Adrenal gland (tissue), 19 donors: ENCODE measurements at places on chromosomes 2 and 18. TPM values are rescaled to one million over a fixed set of nuclear protein-coding genes. Genes with fewer than 3 reads are reported as not detected.

Gene LOXHD1
- not detected for total RNA-seq

Gene IL18R1
- 4.3 TPM for total RNA-seq

Gene NLRC4
- 6.8 TPM for total RNA-seq

Gene UGT1A8
- total RNA-seq, result not detected

Gene LYPD1
- total RNA-seq, result not detected

Gene ATG4B
- total RNA-seq, result 57.9 TPM

Gene GPBAR1
- 2.9 TPM for total RNA-seq

DNA sequence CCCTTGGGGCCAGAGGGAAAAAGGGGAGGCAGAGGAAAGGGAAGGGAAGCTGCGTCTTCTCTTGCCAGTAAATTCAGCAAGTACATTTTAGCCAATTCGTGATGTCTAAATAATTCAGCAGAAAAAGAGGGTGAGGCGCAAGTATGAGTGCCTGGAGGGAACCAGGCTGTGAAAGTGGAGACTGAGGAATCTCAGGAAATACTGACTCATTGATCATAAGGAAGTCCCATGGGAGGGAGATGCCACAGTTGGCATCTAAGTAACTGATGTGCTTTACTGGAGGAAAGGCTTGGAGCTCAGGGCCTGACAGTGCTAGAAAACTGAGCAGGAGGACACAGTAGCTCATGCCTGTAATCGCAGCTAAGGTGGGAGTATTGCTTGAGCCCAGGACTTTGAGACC is 31.1 kb downstream of the KIF5C start:
- no peaks in the 10 kb centered on the region for H3K27me3 ChIP-seq
- no peak for DNase-seq
- no peak overlapping the region for H3K27ac ChIP-seq

DNA sequence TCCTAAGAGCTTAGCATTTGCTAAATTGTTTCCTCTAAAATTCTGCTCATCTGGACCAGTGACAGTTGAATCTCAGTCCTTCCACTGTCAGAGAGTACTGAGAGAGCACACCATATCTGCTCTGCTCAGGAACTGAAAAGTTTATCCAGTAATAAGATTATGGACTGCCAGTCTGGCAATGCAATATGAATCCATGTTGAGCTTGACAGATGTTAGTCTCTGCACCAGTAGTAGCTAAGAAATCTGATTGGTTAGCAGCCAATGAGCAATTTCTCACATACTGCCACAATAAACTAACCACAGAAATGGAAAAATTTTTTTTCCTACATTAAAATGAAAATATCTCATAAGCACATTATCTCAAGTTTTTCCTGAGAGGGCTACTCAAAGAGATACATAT is 2.3 kb downstream of the PRKD3 start:
- DNase-seq, result no peak
- H3K36me3 ChIP-seq, result no peaks in the 10 kb centered on the region
- no peaks in the 10 kb centered on the region for H3K27me3 ChIP-seq
- H3K27ac ChIP-seq, result no peak overlapping the region
- peak overlapping the region; percentile 96 for H3K4me3 ChIP-seq

DNA sequence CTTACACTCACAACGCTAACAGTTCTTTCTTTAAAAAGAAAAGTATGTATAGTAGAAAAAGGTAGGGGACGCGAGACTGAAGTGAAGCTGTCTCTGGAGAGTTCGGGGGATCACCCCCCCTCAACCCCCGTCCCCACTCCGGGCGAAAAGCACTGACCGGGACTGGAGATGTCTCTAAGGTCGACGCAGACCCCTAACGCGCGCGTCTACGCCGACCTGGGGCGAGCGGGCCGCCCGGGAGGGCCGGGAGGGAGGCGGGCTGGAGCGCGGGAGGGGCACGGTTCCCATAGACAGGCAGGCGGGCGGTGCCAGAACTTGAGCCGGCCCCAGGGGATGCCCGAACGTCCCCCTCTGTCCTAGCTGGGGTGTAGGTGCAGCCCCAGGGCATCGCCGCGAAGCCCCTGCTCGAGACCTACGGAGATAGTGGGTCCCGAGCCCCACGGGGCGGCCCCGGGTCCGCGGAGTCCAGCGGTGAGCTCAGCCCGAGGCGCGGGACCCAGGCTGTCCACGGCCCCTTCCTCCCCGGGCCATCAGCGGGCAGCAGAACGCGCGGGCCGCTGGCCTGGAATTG is 82.2 kb downstream of the CHRNA1 start:
- H3K27me3 ChIP-seq, result no peaks in the 10 kb centered on the region
- H3K4me1 ChIP-seq, result no peaks in the 10 kb centered on the region
- peak overlapping the region; percentile 32 for H3K27ac ChIP-seq
- peak; percentile 44 for DNase-seq

DNA sequence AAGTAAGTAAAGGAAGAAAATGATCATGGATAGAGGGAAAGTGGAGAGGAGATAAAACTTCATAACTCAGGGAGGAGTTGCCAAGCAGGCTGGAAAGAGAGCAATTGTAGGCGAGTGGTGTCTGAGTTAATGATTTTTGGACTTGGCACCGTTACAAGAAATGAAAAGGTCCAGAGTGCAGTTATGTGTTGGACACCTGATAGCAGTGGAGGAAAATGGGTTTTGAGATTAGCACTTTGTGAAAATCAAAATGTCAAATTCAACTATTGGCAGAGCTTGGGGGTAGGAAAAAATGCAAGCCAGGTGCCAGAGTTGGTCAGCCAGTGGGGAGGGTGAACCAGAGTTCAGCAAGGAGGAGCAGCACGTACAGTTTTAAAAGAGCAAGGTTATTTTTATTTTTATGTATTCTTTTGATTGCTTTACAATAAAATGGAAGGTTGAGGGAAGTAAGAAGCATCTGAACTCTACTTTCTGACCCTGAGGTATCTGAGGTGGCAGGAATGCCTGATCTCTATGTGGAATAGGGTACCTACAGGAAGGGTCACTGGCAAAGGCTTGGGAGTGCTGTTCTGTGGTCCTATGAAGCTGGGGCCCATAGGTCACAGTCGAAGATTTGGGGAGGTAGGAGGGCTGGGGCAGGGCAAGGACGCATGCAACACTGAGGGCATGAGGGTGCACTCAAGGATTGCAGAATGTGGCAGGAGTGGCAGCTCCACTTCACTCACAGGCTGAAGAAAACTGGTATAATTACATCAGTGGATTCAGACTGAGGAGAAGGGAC is 127.5 kb downstream of the CD8B2 start:
- no peak overlapping the region for H3K4me3 ChIP-seq
- DNase-seq, result no peak

GRCh38 chr2:63678085-63678484 is 89.3 kb downstream of the MDH1 start:
- H3K4me3 ChIP-seq, result no peak overlapping the region
- no peaks in the 10 kb centered on the region for H3K36me3 ChIP-seq
- DNase-seq, result no peak
- H3K27me3 ChIP-seq, result no peaks in the 10 kb centered on the region

GRCh38 chr2:198890490-198890889 is 567.2 kb downstream of the SATB2 start:
- H3K27ac ChIP-seq, result no peak overlapping the region
- H3K4me1 ChIP-seq, result no peaks in the 10 kb centered on the region
- no peak for DNase-seq
- no peaks in the 10 kb centered on the region for H3K27me3 ChIP-seq
- no peak overlapping the region for H3K4me3 ChIP-seq

DNA sequence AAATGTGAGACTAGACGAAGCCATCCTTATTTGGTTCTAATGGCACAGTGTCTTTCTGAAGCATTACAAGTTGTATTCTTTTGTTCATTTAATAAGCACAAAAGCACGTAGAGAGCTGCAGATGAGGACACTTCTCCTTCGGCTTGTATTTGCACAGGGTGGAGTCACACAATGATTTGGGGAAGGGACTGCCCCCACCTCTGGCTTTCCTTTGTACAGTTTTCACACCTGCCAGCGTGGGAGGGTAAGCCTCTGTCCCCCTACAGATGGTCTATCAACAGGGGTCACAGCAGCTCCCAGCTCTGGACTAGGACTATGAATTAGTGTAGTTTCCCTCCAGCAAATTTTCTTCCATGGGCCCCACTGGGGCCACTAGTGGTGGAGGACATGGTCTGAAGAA is 108.2 kb upstream of the KLHL14 start:
- no peak overlapping the region for H3K27ac ChIP-seq
- H3K36me3 ChIP-seq, result no peaks in the 10 kb centered on the region
- H3K4me1 ChIP-seq, result no peaks in the 10 kb centered on the region
- no peaks in the 10 kb centered on the region for H3K27me3 ChIP-seq
- DNase-seq, result no peak

- H3K4me3 ChIP-seq, result no peak overlapping the region
- H3K27me3 ChIP-seq, result no peaks in the 10 kb centered on the region
- DNase-seq, result no peak
These were observed 13.6 kb upstream of the ADI1 start for GRCh38 chr2:3532941-3533340.

- no peak overlapping the region for H3K4me3 ChIP-seq
- H3K4me1 ChIP-seq, result peaks cover 11% of the 10 kb centered on the region
- no peaks in the 10 kb centered on the region for H3K27me3 ChIP-seq
- H3K36me3 ChIP-seq, result no peaks in the 10 kb centered on the region
- no peak for DNase-seq
These were observed 854 bp upstream of the MYO1B start for GRCh38 chr2:191244350-191244749.

DNA sequence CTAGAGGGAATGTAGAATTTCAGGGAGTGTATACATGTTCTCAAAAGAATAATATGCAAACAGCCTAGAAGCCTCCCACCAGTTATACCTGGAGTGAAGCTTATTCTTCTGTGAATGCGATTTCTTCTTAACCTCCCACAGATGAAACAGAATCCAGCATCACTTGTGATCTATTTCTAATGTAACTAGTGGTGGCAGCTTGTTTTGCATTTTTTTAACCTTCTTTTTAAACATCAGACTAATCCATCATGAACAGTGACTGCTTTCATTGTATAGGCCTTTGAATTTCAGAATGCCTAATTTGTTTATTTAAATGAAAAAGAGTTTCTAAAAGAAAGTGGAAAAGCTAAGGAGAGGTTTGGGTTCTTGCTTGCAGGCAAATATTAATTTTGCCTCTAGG is 85.7 kb upstream of the EPHA4 start:
- no peak overlapping the region for H3K4me3 ChIP-seq
- no peak overlapping the region for H3K27ac ChIP-seq
- no peaks in the 10 kb centered on the region for H3K27me3 ChIP-seq
- no peak for DNase-seq
- no peaks in the 10 kb centered on the region for H3K36me3 ChIP-seq
- H3K4me1 ChIP-seq, result no peaks in the 10 kb centered on the region

GRCh38 chr2:133122529-133122928 is 445.7 kb downstream of the NCKAP5 start:
- H3K27me3 ChIP-seq, result no peaks in the 10 kb centered on the region
- H3K4me1 ChIP-seq, result no peaks in the 10 kb centered on the region
- no peak for DNase-seq
- no peak overlapping the region for H3K4me3 ChIP-seq
- no peaks in the 10 kb centered on the region for H3K36me3 ChIP-seq
- H3K27ac ChIP-seq, result no peak overlapping the region

GRCh38 chr2:150191349-150191748 is 296.1 kb downstream of the RND3 start:
- no peaks in the 10 kb centered on the region for H3K27me3 ChIP-seq
- no peaks in the 10 kb centered on the region for H3K36me3 ChIP-seq
- H3K4me1 ChIP-seq, result no peaks in the 10 kb centered on the region
- H3K4me3 ChIP-seq, result no peak overlapping the region

DNA sequence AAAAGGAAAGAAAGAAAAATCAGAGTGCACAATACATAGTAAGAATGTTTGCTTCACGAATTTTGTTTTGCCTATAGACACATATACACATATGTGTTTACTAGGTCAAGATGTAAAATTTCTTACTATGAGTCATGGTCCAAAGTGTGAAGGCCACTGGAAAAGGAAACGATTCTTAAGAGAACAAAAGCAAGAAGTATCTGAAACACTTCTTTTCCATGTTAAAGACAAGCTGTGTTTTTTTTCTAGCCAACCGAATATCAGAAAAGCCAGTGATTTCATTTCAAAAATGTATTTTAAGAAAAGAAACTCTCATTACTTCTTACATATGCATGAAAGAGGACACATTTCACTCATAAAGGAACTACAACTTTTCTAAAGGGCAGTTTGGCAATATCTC is 24.9 kb downstream of the PECR start:
- no peak overlapping the region for H3K4me3 ChIP-seq
- H3K36me3 ChIP-seq, result no peaks in the 10 kb centered on the region
- H3K4me1 ChIP-seq, result no peaks in the 10 kb centered on the region
- H3K27me3 ChIP-seq, result no peaks in the 10 kb centered on the region
- DNase-seq, result no peak
- no peak overlapping the region for H3K27ac ChIP-seq

GRCh38 chr2:175744000-175744399 is 258.1 kb downstream of the LNPK start:
- H3K36me3 ChIP-seq, result no peaks in the 10 kb centered on the region
- no peaks in the 10 kb centered on the region for H3K27me3 ChIP-seq
- no peak overlapping the region for H3K27ac ChIP-seq
- no peak for DNase-seq

DNA sequence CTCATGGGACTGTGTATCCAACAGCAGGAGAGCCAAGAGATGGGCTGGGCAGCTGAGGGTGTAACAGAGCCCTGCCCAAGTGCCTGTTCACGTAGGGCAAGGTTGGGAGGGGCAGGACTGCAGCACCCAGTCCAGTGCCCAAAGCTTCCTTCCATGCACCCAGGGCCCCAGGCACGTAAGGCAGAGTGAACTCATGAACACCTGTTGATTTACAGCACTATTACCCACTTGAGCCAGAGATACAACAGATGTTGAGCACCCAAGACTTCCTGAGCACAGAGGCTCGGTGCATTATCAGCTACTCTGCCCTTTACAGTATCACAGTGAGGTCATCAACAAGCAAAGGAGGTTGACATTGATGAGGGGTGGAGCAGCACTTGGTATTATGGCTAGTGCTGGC is 50.2 kb upstream of the FHL2 start:
- DNase-seq, result no peak
- no peaks in the 10 kb centered on the region for H3K36me3 ChIP-seq
- no peaks in the 10 kb centered on the region for H3K27me3 ChIP-seq
- H3K4me1 ChIP-seq, result no peaks in the 10 kb centered on the region
- no peak overlapping the region for H3K4me3 ChIP-seq

GRCh38 chr2:131046918-131047652 is 46.2 kb downstream of the FAM168B start:
- no peak overlapping the region for H3K27ac ChIP-seq
- no peaks in the 10 kb centered on the region for H3K4me1 ChIP-seq
- H3K36me3 ChIP-seq, result peaks cover 4% of the 10 kb centered on the region

DNA sequence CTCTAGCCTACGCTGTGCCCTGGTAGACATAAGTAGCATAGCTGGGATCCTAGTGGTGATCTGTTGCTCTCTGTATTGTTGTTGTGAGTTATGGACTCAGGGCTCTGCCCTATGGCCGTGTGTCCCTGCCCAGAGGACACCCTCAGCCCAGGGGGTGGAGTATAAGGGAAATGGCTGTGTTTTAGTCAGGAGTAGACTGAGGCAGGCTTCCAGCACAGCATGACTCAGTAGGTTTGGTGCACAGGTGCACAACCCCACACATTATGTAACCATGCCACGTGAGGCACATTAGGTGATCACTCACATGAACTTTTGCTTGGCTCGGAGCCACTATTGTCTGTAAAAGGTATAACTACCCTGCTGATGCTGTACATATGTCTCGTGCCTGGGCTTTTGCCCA is 59.9 kb upstream of the PEX13 start:
- no peak overlapping the region for H3K27ac ChIP-seq
- H3K36me3 ChIP-seq, result no peaks in the 10 kb centered on the region
- H3K4me3 ChIP-seq, result no peak overlapping the region
- H3K4me1 ChIP-seq, result no peaks in the 10 kb centered on the region
